HCT116 (cell line): ENCODE measurements at places on chromosomes 7 and 10.

GRCh38 chr10:103812004-103812403 is 43.4 kb downstream of the SH3PXD2A start:
- DNase-seq: no peak

DNA sequence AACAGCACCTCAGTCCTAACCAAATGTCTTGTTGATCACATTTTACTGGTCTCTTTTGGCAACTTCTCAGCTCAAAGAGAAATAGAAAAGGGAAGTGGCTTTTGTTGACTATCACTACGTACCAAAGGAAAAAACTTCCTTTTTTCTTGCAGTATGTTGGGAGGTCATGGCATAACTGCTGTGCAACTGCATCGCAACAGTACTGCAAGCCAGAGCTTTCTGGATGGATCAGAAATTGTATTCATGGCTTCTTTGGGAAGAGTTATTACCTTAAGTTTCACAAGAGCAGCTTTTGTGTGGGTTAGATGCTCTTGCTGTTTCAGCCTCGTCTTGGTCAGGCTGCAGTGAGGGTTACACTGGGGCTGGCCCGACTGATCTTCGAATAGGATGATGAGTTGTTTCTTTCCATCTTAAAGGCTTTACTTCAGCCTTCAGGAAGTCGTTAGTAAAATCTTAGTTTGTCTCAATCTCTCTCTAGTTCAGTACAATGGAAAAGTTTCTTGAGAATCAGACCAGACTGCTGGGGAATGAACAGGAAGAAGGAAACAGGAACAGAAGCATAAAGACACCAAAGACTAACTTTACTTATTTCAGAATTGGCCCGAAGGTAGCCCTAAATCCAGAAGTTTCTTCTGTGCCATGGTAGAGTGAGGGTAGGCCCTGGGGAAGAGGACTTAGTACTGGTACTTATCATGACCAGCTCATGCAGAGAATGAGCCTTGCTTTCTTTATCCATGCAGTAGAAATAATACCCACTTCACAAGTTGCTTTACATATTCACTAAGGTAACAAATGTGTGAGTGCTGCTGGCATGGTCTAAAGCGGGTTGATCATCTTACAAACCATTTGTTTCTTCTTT is 153.6 kb downstream of the CELF2 start:
- no peak for DNase-seq

GRCh38 chr10:128443925-128444518 is 317.8 kb upstream of the MKI67 start:
- no peak for DNase-seq

- DNase-seq: no peak
Measured at GRCh38 chr7:152702-153391, 39.5 kb upstream of the FAM20C start.

DNA sequence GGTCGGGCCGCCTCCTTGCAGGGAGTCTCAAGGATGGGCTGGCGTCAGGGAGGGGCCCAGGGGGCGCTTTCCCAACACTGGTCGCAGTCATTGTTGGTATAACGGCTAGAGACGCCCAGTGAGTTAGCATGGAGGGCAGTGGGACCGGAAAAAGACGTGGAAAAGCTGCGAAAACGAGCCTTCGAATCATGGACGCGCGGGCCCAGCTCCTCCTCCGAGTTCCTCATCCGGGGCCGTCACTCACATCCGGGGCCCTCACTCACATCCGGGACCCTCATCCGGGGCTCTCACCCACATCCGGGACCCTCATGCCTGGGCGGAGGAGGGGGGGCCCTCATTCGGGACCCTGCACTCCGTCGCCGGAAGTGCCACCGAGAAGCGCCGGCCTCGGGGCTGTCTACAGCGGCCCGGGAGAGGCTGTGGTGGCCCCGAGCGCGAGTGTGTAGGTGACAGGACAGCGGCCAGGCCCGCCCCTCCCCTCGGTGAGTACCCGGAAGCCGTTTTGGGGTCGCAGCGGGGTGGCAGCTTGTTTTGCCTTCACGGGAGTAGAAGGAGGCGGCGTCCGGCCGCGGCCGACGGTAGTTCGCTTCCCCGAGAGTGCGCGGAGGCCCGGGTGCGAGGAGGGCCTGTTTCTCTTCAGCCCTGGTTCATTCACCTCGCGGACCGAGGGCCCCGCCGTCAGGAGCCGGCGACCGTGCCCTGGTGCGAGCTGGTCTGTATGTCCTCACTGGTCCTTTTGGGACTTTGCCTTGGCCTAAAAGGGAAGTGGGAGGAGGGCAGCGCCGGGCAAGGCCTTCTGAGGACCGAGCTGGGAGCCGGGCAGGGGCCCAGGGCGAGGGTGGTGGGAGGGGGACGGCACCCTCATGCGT is at the start of gene ZNF655:
Gene ZNF655 (plus strand): TSS at position 337 of the 869 bp plus-strand sequence. CDS start 1,918 bp downstream, outside the sequence.
- peak; percentile 82 for DNase-seq

DNA sequence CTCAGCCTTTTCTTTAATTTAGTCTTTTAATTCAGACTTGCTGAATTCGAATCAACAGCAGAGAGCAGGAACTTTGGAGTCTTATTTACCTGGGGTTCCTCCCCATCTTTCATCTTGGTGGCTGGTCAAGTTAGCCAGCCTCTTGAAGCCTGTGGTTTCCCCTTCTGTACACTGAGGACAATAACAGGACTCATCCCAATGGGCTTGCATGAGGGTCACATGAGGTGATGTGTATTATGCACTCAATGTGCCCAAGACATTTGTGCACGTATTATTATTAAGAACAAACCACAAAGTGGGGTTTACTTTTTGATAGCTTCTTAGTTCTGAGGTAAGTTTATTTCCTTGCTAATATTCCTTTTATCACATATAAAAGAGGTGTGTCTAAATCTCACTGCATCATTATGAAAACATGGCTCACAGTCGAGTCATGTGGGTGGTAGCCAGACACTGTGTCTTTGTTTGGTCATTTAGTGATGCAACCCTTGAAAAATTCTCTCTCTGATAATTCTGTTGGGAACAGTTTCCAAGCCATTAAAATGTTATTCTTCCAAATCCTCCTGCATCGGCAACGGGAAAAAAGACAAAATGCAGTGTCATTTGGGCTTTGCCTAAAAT is 86.5 kb upstream of the GRB10 start:
- DNase-seq: peak; percentile 10

DNA sequence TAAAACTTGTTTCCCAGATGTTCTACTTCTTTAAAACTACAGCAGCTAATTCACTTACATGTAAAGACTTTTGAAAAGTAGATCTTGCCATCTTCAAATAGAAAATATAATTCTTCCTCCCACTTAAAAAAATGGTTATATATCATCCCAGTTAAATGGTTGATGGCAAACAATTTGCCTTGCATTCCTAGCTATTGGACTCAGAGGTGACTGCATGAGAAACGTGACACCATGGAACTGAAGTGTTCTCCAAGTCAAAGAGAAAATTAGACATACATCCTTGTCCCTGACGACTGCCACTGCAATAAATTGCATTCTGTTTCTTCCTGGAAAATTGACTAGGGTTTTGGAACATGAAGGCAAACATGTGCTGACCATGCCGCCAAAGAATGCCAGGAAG is 95.0 kb upstream of the POM121L12 start:
- DNase-seq: no peak

DNA sequence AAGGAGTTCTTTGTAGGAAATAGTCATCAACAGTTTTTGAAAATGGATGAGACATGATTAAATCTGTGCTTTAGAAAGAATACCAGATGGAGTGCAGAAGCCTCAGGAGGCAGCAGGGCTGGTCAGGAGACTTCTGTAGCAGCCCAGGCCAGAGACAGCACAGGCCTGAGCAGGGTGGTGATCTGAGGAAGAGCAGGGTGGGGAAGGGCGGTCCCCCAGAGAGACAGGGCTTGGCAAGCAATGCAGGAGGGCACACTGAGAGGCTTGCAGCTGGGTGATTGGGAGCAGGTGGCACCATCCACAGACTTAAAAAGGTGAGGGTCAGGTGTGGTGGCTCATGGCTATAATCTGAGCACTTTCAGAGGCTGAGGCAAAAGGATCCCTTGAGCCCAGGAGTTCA is 4.3 kb upstream of the SMKR1 start:
- DNase-seq: no peak

DNA sequence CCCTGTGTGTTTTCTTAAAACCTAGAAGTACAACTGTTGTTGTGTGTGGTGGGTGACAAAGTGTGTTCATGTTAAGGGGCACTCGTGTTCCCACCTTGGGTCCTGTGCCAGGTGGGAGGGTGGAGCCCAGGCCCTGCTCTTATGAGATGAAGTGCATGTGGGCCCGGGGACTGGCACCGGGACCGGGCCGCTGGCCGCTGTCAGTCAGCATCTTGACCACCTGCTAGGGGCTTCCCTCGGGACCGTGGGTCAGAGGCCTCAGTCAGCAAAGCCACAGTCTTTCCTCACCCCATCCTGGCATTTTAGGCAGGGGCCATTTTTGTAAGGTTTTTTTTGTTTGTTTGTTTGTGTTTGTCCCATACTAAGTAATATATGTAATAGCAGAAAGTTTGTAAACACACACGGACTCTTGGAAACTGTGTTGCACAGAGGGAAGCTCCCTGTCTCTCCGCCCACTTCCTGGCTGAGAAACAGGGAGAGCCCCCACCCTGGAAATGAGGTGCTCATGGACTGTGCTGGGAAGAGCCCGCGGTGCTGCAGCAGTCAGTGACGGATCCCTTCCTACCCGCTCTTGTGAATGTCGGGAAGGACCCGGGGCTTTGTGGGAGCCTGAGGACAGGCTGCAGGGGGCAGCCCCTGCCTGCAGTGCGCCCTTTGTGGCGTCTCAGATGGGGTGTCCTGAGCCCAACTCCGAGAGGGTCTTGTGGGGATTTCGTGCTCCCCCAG is 13.4 kb downstream of the AGAP3 start:
- DNase-seq: no peak

- no peak for DNase-seq
Measured at GRCh38 chr7:104984585-104985258, 29.3 kb upstream of the KMT2E start.

DNA sequence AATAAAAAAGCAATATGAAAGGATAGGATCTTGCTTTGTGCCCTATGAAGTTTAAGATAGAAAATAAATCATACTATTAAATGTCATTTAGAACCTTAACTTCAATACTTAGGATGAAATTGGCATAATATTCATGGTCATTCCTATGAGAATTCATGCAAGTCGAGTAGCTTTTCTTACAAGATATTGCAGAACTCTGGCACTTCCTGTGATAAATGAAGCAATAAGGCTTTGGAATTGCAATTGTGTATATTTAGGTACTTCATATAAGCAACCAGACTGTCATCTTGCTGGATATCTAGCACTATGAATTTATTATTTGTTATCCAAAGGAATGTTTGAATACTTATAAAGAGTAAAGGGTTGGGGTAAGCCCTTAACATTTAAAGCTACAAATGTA is 116.5 kb downstream of the ZNF438 start:
- DNase-seq: no peak

DNA sequence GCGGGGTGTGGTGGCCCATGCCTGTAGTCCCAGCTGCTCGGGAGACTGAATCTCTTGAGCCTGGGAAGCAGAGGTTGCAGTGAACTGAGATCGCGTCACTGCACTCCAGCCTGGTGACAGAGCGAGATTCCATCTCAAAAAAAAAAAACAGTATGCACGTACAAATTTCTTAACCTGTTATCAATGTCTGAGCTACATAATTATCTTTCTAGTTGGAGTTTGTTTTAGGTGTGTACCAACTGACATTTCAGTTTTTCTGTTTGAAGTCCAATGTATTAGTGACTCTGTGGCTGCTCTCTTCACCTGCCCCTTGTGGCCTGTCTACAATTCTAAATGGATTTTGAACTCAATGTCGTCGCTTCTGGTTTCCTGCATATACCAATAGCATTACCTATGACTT is 40.3 kb downstream of the CD36 start:
- no peak for DNase-seq

DNA sequence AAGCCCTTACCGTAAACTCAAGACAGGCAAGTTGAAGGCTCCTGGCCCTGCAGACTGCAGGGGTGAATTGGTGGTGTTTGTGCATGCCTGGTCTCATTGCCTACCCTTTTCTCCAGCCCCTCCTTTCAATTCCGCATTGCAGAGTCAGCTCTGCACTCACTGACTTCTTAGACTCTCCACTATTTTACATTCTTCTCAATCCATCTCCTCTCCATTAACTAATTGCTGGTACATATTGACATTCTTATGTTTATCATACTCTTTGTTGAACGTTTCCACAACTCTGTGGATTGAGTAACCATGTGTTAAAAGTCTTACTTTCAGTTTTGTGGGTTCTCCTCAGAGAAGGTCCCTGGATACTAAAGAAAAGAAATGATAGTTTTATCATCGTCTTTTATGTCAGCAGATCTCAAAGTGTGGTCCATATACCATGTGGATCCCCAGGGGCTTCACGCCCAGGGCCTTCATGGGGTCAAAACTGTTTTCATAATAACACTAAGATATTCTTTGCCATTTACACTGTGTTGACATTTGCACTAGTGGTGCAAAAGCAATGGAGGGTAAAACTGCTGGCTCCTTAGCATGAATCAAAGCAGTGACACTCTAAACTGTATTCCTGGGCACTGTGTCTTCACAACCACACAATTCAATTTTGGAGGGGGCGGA is 135.4 kb upstream of the FZD1 start:
- DNase-seq: no peak

DNA sequence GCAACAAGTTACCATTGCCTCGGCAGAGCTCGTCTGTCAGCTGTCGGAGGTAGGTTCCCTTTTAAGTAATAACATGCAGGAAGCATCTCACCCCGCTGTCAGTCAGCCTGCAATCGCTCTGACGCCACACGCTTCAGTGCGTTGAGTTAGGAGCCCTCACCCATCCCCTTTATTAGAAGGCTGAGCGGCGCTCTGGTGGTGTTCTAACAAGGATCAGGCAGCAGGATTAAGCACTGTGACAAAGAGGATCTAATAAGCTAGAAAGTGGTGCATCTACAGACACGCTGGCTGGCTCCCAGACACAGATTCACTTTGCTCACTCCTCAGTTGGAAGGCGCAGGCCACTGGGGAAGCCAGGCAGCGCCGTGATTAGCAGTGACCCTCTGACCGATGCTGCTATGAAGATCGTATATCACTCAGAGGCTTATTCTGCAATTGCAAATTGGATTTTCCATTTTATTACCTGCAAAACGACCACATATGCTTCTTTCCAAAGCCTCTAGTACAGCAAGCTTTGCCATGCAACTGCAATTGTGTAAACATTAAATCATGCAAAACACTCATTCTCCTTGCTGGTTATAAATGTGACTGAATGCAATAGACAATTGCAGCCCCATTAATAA is 117.7 kb downstream of the RSU1 start:
- DNase-seq: no peak

DNA sequence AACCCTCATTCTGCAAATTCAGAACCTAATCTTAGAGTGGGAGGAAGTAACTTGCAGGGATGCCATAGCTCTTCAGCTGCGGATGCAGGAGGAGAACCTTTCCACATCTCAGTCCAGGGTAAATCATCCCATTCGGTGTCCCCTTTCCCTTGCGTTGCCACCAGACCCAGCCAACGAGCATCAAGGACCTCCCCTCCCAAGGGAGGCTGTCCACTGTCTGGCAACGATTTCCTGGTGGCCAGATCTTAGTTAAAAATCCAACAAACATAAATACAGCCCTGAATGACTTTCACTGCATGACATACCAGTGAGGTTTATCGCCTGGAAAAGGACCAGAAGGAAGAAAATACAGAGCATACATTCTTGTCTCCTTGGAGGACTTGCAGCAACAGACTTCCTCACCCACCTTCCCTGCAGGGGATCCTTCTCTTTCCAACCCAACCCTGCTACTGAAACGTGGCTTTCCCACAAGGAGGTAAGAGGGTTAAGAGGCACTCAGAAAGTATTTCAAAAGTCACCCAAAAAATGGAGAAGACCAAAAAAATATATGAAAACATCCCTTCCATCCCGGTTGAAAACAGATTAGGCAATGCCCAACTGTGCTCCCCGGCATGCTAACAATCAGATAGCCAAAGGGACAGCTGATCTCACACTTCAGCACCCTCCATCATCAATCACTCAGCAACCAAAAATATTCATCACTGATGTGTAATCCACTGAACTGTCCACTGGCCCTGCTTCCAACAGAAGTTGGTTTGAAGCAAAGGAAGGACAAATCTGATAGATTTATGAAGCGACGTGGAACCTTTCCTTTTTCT is 206.6 kb downstream of the TNS3 start:
- DNase-seq: no peak
